ENCODE measurements at places on chromosomes 6 and 20.

- no peak for DNase-seq
These were observed 10.2 kb downstream of the DYNLRB1 start for GRCh38 chr20:34526466-34526865.

DNA sequence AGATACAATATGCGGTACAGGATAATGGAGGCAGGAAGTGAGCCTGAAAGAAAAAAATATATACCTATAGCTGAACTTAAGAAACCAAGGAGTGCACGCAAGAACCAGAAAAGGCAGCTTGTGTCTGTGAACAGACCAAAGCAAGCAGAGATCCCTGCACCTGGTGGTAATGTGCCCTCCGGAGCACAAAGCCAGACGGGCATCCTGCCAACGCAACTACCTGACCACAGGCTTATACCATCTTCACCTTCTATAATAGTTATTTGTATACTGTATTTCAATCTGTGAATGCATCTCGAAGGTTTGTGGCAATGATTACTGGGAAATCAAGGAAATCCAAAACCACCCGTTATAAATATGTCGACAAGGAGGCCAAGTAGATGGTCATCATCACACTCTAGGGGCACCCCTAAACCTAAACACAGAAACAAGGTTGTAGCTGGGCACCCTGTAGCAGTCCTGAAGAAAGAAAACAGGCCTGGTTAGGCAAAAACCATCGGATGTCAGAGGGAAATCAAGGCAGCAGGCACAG is 801 bp downstream of the FBXL4 start:
- no peak for DNase-seq

- no peak for DNase-seq
These were observed 102.8 kb downstream of the PXDC1 start for GRCh38 chr6:3648724-3649123.

- DNase-seq, result no peak
These were observed 48.5 kb upstream of the SUPT3H start for GRCh38 chr6:45426251-45426650.

DNA sequence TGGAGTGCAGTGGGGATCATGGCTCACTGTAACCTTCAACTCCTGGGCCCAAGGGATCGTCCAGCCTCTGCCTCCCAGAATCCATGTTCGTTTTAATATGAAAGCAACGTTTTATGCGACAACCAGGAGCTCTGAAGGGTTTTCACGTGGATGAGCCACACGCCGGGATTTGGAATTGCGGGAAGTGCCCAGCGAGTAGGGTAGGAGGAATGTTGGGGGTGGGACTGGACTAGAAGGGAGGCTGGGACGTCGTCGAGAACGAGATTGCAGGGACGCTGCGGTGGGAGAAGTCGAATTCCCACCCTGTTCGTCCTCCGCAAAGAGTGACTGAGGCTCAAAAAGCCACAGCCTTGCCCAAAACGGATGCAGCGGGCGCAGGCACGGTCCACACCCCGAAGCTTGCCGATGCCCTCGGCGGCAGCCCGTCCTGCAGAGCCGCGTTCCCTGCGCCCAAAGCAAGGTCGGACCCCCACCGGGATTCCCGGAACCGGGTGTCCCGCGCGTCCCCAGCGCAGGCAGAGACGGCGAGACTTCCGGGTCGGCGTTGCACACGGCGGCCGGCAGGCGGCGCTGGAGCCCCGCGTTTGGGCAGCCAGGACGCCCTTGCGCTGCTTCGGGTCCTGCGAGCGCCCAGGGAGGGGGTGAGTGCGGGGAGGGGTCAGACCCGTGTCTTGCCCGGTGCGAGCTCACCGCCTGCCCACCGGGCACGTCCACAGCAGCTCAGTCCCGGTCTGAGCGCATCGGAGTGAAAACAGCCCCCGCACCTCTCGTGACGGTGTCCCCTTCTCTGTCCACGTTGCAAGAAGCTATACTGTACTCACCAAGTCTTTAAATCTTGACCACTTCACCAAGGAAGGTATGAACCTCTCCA is 87.8 kb downstream of the DHX35 start:
- peak; percentile 44 for DNase-seq

GRCh38 chr6:136791296-136792094 is 782 bp downstream of the MAP3K5 start:
- DNase-seq, result peak; percentile 19

- DNase-seq, result no peak
These were observed 132.1 kb upstream of the CNR1 start for GRCh38 chr6:88298066-88298845.

GRCh38 chr6:34374069-34374468 is 18.4 kb downstream of the NUDT3 start:
- DNase-seq, result no peak

DNA sequence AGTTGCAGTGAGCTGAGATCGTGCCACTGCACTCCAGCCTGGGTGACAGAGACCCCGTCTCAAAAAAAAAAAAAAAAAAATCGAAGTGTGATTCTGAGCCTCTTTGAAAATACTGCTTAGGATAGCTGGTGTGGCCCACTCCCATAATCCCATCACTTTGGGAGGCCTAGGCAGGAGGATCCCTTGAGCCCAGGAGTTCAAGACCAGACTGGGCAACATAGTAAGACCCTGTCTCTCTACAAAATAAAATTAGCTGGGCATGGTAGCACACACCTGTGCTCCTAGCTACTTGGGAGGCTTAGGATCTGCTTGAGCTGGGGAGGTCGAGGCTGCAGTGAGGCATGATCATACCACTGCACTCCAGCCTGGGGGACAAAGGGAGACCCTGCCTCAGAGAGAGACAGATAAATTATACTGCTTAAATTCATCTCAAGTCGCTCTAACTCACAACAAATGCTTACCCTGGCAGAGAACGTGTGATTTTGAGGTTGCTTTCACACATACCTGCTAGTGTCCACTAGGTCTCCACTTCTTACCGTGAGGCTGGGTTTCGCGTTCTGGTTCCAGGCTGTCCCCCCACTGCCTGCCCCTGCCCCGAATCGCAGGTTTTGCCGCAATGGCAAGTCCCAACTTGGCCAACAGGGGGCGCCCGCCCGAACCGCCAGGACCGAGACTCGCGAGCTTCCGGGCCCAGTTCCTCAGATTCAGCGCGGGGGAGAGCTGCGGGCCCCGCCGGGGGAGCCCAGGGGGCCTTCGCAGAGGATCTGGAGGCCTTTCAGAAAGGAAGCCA is 12.3 kb upstream of the TMC2 start:
- DNase-seq, result peak; percentile 91

- no peak for DNase-seq
These were observed 45.4 kb upstream of the BMP6 start for GRCh38 chr6:7680393-7681075.

DNA sequence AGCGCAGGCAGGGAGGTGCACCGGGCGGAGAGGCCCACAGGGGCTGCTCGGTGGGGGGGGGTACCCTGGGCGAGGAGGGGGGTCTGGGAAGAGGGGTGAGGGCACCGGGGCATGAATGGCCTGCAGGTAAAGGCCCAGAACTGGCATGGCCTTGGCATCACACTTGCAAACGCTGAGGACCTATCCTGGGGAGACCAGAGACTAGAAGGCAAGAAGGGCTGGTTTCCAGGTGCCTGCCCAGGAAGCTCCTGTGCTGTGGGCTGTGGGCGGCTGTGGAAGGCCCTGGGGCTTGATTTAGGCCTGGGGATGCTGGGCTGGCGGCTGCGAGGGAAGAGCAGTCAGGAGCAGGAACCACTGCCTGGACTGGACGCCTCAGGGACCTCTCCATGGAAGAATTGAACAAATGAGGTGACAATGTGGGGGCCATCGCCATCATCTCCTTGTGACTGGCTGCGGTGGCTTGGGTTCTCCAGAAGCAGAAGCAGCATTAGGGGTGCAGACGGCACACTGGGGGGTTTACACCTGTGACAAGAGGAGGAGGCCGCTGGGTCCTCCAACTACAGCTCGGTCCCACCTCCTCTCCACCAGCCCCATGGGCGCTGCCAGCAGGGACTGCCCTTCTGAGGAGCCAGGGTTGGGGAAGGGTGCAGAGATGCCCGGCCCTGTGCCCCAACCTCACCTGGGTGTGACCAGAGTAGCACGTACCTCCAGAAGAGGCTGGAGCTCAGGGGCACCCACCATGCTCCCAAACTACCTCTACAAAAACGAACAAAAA is 32.1 kb upstream of the IRF4 start:
- DNase-seq, result no peak

- DNase-seq, result no peak
These were observed 38.6 kb upstream of the PLCG1 start for GRCh38 chr20:41098703-41099250.

GRCh38 chr6:144217797-144218196 is 67.3 kb upstream of the UTRN start:
- no peak for DNase-seq

GRCh38 chr6:149560736-149561135 is 5.4 kb upstream of the GINM1 start:
- no peak for DNase-seq

- no peak for DNase-seq
These were observed 593.8 kb upstream of the NRSN1 start for GRCh38 chr6:23532227-23532626.

DNA sequence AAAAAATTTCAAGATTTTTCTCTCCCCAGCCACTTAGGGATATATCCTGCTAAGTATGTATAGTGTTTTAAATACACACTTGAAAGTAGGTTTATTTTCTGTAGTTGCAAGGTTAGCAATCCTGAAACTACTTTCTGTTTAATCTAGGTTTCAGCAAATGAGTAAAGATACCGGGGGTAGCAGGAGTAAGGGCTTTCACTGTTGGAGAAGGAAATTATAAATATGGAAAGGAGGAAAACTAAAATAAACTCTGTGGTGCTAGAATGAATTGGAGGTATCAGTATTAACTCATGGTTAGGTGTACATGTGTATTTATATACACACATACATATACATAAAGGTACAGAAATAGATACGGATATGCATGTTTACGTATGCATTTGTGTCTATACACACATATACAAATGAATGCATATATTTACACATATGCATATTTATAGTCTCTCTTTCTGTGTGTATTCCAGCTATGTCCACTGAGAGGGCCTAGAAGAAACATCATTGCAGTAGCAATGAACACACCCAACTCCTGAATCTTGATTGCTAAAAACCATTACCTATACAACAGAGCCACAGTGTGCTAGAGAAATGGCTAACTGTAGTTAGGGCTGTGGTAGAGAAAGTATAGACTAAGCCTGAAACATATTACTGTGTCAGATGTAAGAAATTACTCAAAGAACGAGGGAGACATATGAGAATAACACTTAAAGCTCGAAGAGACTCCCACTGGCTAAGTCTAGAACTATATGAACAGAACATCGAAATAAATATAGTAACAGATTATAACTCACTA is 95.9 kb upstream of the EMILIN3 start:
- DNase-seq, result no peak

DNA sequence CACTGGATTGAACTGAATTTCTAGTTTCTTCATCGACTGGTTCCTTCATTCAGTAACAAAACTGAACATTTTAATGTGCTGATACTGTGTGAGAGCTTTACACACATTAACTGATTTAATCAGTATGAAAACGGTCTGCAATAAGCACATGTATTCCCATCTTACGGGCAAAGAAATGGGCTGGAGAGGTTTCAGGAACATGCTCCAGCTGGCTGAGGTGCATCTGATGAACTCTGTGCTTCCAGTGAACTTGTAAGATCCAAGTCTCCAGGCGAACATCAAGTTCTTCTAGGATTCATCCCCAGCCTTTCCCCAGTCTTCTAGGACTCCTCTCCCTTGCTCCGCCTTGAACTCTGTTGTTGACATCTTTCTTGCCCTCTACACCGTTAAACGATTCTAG is 220.7 kb upstream of the AGPAT4 start:
- no peak for DNase-seq

DNA sequence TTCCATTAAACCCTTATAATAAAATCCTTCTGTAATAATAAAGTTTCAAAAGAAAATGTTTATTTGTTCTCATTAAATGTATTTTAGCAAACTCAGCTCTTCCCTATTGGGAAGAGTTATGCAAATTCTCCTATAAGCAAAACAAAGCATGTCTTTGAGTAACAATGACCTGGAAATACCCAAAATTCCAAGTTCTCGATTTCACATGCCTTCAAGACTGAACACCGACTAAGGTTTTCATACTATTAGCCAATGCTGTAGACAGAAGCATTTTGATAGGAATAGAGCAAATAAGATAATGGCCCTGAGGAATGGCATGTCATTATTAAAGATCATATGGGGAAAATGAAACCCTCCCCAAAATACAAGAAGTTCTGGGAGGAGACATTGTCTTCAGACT is 3.8 kb downstream of the IL17A start:
- DNase-seq, result no peak

DNA sequence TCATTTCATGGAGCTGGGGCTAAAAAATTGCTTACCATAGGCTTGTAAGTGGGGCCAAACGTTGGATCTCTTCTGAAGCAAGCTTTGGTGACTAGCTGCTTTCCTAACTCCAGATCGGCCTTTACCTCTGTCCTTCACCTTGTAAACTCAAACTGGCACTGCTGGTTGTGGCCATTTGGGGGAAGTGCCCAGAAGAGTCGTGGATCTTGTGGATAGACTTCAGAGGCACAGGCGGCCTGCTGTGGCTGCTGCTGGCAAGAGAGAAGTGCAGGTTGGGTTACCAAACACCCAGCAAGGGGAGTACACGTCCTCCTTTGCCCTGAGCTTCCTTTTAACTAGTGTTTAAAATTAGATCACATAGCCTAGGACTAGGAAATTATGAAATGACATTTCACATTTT is 36.8 kb upstream of the KLHL31 start:
- no peak for DNase-seq

GRCh38 chr20:60935971-60936370 is 316.1 kb upstream of the CDH4 start:
- no peak for DNase-seq

DNA sequence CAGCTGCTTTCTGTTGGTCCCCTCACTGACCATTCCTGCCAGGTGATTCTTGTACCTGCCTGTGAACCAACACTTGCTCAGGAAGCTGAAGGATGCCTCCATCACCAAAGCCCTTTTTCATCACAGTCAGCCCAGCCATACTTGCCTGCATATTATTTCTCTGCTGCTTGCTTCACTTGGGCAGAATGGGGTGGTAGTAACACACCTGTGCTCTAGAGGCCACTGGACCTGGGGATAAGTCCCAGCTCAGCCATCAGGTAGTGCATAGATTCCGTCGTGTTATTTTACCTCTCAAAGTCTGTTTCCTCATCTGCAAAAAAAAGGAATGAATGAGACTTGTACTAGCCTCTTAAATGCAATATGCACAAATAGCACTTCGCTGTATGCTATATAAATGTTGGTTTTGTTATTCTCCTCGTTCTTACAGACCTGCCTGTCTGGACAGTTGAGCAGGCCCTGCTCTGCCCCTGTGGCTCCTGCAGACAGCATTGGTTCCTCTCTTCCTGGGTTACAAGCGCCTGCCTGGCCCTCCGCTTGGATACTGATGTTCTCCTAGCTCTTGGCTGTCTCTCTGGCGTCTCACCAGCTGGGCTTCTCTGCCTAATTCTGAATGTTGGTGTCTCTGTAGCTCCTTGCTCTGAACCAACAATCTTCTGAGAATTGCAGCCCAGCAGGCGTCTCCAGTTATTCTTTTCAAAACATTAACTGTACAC is 151.8 kb downstream of the UNC5CL start:
- no peak for DNase-seq
